ENCODE measurements at places on chromosomes 1 and 21.

DNA sequence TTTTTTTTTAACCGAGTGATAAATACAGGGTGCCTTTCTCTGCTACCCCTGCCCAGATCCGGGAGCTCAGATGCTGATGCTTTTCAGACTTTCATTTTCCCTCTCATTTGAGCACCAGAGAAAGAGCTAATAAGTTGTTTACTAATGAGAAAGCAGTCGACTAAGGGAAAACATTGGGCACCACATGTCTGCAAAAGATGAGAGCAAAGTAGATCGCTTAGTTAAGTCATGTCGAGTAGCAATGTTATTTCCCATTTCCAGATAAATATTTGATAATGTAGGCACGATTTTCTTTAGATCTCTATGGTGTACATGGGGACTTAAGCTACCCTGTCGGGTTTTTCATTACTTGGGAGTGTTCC is 1.2 kb downstream of the PKN2 start:
- no peak for DNase-seq

- DNase-seq = no peak
These were observed at the start of gene OLFML3 for GRCh38 chr1:113978863-113979702. Gene OLFML3 (plus strand): TSS chr1:113979474. CDS start chr1:113979517, 43 bp downstream.

DNA sequence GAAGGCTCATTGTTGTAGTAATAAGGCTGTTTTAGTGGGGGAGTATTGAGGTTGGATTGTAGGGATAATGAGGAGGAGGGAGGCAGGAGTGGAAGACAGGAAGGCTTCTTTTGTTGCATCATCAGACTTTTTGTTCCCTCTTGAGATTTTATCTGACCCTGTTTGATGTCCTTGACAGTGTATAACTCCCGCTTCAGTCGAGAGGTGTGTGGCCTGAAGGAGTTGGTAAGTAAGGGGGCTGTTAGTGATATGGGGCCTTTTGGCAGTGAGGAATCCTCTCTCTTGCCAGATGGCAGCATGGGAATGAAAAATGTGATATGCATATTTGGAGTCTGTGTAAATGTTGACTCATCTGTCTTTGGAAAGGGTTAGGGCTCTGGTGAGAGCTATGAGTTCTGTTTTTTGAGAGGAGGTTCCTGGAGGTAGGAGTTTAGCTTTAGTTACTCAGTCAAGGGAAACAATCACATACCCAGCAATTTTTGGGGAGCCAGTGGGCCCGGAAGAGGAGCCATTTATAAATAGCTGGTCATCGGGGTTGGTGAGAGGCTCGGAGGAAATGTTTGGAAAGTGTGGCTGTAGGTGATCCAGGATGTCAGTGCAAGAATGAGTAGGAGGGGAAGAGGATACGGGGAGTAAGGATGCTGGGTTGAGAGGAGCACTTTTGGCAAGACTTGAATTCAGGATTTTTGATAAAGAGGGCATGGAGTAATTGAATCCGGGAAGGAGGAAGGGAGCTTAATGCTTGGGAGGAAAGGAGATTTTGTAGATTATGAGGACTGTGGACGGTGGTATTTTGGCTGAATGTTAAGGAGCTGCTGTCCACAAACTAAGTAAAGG is 136.7 kb upstream of the ETV3 start:
- DNase-seq = no peak

DNA sequence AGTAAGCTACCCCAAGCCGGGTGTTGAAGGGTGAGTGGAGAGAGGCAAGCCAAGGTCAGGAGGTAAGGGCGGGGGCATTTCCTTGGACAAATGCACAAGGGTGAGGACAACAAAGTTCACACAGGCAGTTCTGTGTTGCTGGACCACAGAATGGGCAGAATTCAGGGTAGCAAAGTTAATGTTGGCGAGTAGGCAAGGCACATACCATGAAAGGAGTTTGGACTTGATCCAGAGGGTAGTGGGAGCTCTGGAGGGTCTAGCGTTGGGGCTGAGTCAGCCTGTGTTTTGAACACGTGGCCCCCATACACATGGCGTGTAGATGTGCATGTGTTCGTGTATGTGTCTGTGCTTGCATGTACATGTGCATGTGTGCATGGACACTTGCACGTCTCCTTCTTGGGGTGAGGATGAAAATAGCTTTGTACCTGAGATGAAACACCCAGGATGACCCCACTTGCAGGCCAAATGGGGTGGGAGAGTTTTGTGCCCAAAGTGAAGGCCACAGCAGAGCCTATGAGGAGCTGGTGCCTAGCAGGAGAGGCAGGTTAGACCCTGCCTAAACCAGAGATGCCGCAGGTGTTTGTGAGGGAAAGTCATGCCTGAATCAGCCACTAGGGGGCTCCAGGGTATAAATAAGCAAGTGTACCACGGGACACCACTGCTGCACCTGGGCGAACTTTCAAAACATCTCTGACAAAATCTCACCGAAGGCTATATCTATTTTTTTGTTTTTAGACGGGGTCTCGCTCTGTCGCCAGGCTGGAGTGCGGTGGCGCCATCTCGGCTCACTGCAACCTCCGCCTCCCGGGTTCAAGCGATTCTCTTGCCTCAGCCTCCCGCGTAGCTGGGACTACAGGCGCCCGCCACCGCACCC is 21.8 kb downstream of the SLC27A3 start:
- peak; percentile 66 for DNase-seq

GRCh38 chr1:75992312-75992711 is 60.1 kb upstream of the ASB17 start:
- DNase-seq = no peak

DNA sequence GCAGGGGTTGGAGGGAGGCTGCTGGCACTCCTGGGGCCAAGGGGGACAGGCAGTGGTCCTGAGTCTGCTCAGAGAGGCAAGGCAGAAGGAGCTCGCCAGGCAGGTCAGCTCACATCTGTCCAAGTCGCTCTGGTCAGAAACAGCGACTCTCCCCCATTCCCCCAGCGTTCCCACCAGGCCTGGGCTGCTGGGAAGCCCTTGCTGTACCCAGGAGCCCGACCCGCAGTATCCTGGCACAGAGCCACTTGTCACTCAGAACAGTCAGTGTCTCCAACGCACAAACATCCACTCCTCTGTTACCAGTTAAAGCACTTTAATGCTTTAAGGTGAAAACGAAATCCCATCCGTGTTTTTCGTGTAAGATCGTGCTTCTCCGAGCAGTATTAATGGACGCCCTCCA is 16.6 kb upstream of the CCDC27 start:
- DNase-seq = no peak

DNA sequence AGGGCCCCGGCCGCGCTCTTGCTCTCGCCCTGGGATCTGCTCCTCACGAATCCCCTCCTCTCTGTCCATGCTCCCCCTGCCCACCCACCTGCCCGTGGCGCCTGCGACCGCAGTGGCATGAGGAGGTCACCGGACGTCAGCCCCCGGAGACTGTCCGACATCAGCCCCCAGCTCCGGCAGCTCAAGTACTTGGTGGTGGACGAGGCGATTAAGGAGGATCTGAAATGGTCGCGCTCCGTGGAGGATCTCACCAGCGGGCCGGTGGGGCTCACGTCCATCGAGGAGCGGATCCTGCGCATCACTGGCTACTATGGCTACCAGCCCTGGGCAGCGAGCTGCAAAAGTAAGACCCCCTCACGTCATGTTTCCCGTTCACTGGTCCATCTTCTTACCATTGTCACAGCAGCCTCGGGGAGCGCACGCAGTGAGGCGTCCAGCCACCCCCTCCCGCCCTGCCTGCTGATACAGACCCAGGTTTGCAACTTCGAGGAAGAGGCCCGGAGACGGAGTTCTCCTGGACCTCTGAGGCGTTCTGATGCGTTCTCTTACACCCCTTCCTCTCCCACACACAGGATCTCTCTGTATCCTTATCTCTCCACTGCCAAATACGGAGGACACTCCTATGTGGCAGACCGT is 1.1 kb downstream of the SLC35F3 start:
- DNase-seq = no peak

DNA sequence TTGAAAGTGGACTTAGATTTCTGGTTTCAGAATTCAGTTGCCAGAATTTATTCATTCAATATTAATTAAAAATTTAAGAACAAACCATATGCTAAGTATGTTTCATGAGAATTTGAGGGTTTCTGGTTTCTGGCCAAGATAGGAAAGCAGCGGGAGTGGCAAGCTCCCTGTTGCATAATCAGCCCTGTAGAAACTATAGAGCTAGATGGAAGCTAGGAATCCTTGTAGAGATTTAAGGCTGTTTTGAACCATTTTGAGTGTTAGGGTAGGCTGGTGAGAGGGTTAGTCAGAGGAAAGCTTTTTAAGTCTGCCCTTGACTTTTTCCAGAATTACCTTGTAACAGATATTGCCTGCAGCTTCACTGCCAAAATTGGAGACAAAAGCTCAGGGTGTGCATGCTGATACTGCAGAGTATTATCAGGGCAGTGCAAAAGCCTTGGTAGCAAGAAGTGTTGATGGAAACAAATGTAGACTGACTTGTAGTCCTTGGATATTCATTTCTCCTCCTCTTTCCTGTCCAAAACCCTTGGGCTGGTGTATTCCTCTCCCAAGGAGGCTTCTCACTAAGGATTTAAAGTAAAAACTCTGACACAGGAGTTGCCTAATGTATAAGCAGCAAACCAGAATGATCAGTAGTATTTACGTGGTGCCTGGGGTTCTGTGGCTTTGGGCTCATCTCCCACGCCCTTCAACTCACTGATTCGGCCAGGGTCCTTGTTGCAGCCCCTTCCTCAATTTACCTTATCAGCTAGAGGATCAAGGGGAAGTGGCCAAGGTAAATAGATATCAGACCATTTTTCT is 12.6 kb upstream of the GIPC2 start:
- DNase-seq = no peak

DNA sequence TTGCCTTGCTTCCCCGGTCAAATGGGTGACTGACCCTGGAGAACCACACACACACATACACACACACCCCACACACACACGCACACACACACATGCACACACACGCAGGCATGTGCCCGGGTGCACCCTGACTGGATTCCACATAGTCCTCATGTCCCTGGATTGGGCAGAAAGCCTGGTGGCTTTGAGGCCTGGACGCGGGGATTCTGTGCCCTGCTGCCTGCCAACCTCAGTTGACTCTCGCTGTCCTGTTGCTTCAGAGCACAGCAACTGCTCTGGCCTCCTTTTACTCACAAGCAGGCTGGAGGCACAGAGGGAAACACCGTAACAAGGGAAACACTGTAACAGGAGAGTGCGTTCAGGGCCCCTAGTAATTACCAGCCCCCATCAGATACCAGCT is 6.4 kb downstream of the RORC start:
- no peak for DNase-seq

DNA sequence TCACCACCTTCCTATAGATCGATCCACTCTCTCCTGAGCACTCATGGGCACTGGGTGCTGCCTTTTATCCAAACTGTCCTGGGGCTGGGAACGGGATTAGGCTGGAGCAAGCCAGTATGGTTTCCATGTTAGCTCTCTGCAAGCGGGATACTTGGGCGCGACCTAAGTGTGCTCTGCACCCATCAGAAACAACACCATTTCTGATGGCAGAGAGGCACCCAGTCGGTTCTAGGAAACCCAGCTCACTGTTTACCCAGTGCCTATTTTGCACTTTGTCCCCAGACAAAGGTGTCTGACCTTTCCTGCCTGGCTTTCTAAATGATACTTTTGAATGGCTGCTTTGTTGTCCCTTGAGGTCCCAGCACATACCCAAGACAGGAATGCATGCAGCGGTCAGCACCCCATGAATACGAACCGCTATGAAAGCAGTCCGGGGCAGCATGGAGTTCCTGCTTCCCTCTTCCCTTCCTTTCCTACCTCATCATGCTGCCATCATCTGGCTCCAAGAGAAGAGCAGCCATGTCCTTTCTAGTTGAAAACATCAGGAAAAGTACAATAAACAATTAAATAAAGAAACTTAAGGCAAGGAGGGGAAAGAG is 83.9 kb downstream of the TRABD2B start:
- DNase-seq = no peak

DNA sequence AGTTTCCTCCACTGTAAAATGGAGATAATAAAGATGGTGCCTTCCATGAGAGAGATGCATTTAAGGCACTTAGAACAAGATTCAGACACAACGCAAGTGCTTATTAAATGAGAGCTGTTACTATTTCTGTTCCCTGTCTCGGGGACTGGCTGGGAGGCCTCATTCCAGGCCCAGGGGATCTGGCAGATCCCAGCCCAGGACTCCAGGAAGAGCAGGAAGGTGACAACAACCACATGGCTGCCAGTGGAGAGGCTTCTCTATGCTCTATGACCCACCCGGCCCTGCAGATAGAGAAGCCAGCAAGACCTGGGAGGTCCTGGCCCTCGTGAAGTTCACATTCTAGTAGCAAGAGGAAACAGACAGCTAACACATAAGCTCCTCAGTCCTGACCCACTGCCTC is 175.5 kb downstream of the ACTL8 start:
- no peak for DNase-seq

- no peak for DNase-seq
These were observed 160.5 kb upstream of the HMCN1 start for GRCh38 chr1:185573677-185574076.

DNA sequence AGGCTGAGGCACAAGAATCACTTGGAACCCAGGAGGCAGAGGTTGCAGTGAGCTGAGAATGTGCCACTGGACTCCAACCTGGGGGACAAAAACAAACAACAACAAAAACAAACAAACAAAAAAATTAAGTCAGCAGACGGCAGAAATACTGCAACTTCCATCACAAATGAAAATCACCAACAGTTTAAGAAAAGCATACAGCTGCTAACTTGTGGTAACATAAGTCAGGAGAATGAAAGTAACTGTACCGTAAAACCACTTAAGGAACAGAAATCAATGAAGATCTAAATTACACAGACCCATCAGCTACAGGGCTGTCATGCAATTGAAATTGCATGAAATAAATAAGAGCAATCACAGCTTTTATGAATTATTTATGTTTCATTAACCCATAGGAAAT is 25.0 kb downstream of the MCOLN2 start:
- DNase-seq = no peak

GRCh38 chr1:186531561-186532165 is 70.7 kb upstream of the PDC start:
- no peak for DNase-seq

DNA sequence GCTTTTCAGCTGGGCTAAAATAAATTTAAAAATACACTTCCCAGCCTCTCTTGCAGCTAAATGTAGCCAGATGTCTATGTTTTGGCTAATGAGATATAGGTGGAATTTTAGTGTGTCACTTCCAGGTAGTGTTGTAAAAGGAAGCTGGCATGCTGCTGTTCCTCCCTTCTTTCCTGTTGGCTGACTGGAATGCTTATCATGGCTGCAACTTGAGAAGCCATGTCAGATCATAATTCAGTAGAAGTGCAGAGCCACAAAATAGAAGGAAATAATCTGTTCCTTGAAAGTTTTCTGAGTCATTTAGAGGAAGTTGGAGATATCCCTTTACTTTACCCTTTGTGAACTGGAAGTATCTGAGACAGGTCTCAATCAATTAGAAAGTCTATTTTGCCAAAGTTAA is 10.9 kb upstream of the RBM15 start:
- no peak for DNase-seq

DNA sequence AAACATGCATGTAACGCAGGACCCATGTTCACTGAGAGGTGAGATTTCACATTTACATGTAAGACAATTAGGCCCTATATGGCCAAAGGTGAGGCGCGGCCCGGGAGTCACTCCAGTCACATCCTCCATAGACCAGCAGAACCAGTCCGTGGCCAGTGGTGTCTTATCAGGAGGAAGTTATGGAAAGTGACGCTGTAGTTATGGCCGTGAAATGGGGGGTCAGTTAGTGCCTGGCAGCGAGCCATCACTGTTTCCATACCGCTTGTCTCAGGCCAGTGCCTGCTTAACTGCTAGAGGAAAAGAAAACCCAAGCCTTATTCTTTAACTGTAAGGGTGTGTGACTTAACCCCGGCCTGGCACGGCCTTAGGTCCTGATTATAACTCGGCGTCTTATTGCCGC is 6.1 kb downstream of the C1orf159 start:
- no peak for DNase-seq

- DNase-seq = no peak
These were observed 71.6 kb downstream of the USP25 start for GRCh38 chr21:15801352-15801863.

GRCh38 chr1:219712506-219712905 is 99.6 kb upstream of the ZC3H11B start:
- DNase-seq = no peak

Data from activated T-helper 1 cell treated with Interleukin-2 at 50 U/mL for 16 hours (primary cell).